ENCODE measurements at places on chromosomes 3 and 15. TPM values are rescaled to one million over a fixed set of nuclear protein-coding genes. Genes with fewer than 3 reads are reported as not detected.

ITIH1 gene
- not detected for polyA plus RNA-seq

GOLGA8B gene
- 462 TPM for polyA plus RNA-seq

NR2F2 gene
- not detected for polyA plus RNA-seq

CLDN16 gene
- not detected for polyA plus RNA-seq

TUSC7 gene
- polyA plus RNA-seq: not detected

ALAS1 gene
- 66.0 TPM for polyA plus RNA-seq

SAMMSON gene
- polyA plus RNA-seq: not detected

CTXND1 gene
- polyA plus RNA-seq: not detected

COL7A1 gene
- 45.3 TPM for polyA plus RNA-seq

TMC3 gene
- not detected for polyA plus RNA-seq

NMNAT3 gene
- 4.6 TPM for polyA plus RNA-seq

MIX23 gene
- 40.8 TPM for polyA plus RNA-seq

ADGRG7 gene
- polyA plus RNA-seq: not detected

NDN gene
- polyA plus RNA-seq: 582 TPM

CHRNA3 gene
- 2.4 TPM for polyA plus RNA-seq

THAP10 gene
- 7.2 TPM for polyA plus RNA-seq

CPN2 gene
- not detected for polyA plus RNA-seq

DUSP7 gene
- 8.5 TPM for polyA plus RNA-seq

COX5A gene
- 155 TPM for polyA plus RNA-seq

BCL2A1 gene
- polyA plus RNA-seq: not detected

ISL2 gene
- not detected for polyA plus RNA-seq

CGNL1 gene
- not detected for polyA plus RNA-seq

ATRIP gene
- polyA plus RNA-seq: 10.3 TPM

CHDH gene
- polyA plus RNA-seq: 0.17 TPM

GP5 gene
- 0.16 TPM for polyA plus RNA-seq

ONECUT1 gene
- 1.2 TPM for polyA plus RNA-seq

GADL1 gene
- not detected for polyA plus RNA-seq

CCRL2 gene
- not detected for polyA plus RNA-seq

ZMYND10 gene
- 5.2 TPM for polyA plus RNA-seq

ABTB1 gene
- 2.0 TPM for polyA plus RNA-seq

Data from neural cell (in vitro differentiated cells).